ENCODE measurements at places on chromosomes 12 and 14.

GRCh38 chr12:118189741-118190191 lies 53.8 kb downstream of the PEBP1 start:
- no peak for DNase-seq

DNA sequence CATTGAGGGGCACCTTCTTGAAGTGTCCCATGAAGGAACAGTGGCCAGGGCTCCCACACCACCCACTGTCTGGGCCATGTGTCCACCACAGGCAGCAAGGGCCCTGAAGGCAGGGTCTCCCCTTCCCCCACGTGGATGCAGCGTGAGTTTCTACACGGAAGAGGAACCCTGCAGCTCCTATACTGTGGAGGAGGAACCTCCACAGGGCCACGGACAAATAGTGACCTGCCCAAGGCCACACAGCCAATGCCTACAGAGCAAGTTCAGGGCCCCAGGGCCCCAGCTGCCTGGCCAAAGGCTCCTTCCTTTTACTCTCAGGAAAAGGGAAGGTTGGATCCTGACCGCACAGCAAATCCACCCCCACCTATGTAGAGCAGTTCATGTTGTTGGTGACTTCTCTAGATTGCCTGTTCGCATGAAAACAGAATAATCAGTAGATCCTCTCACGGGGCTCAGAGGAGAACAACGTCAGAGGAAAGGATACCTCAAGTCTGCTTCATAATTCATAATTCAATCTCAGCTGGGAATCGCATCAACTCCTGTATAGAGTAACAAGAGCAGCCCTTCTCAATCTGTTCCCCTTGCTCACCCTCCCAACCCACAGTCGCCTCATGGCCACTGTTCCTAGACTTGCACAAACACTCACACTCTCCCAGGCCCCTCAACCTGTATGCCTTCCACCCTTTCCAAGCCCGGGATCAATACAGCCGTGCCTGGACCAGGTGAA lies 11.1 kb upstream of the KRT73 start:
- no peak for DNase-seq

DNA sequence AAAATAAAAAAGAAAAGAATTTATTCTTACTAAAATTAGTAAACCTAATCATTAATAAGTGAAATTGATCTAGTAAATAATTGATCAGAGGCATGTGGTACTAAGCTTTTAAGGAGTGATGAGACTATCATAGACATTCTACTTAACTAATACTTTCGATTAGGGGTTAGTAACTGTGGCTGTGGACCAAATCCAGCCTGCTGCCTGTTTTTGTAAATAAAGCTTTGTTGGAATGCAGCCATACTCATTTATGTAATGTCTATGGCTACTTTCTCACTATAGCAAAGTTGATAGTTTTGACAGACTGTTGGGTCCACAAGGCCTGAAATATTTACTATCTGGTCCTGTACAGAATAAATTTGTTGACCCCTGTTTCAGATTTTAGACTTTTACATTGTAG lies 63.2 kb downstream of the PLEKHA5 start:
- DNase-seq: no peak

GRCh38 chr14:59185676-59186075 lies 2.8 kb upstream of the DAAM1 start:
- no peak for DNase-seq

- DNase-seq: peak; percentile 23
Measured at GRCh38 chr12:49296836-49297694, 2.1 kb downstream of the PRPH start.

- no peak for DNase-seq
Measured at GRCh38 chr14:74733221-74733620, 20.3 kb downstream of the FCF1 start.

DNA sequence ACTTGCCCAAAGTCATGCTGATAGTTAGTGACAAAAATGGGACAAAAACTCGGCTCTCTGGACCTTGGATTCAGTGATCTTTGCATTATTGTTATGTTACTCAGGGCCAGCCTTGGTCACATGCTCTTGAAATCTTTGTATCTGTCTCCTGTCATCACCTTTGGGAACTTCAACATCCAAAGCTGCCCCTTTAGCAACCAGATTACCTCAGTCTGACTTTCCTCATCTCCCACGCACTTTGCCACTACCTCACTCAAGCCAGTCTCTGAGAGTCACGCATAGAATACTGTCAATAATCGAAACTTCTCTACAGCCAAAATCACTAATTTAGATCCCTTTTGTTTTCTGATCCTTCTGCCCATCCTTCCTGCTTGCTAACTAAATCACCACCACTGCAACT lies 90.8 kb upstream of the DAAM1 start:
- DNase-seq: no peak

GRCh38 chr14:61602733-61603077 lies 92.6 kb upstream of the HIF1A start:
- no peak for DNase-seq

GRCh38 chr12:15336768-15337553 lies 14.7 kb downstream of the PTPRO start:
- DNase-seq: no peak

- no peak for DNase-seq
Measured at GRCh38 chr14:63508033-63508432, 35.1 kb downstream of the PPP2R5E start.

DNA sequence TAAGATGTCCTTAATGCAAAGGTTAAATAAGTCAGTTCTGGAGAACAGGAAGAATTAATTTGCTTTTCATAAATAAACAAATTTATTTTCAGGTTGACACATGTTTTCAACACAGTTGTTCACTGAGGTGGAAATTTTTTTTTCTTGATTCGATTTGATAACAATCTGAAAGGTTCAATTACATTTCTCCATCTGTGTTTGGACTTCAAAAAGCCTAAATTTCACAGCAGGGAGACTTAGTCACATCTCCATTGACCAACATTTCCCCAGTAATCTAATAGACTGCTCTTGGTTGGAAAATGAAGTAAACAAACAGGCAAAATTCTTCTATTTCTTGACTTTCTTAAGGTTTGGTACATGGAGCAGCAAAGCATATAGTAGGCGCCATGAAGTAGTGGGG lies 134.9 kb upstream of the CPNE8 start:
- DNase-seq: no peak

- no peak for DNase-seq
Measured at GRCh38 chr12:99121546-99121945, 476.5 kb downstream of the APAF1 start.

DNA sequence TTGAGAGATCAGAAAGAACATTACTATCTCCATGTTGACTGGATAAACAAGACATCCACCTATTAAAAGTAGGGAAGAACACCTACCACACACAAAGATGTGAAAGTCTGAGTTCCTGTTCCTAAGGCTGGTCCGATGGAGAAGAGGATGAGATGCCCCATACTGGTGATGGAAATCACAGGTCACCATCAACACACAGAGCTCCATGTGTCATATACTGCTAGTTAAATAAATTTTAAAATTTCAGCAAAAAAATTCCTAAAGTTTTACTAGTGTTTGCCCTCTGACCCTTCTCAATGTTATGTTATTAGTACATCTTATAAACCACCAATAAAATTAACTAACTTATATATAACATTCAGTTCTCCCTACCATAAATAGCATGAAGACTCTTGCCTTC lies 59.1 kb downstream of the KCNA5 start:
- no peak for DNase-seq

Measured in stimulated activated naive CD4-positive, alpha-beta T cell treated with Interleukin-2 at 50 U/mL for 16 hours (primary cell).